ENCODE measurements at places on chromosomes 11 and 22. TPM values are rescaled to one million over a fixed set of nuclear protein-coding genes. Genes with fewer than 3 reads are reported as not detected.

- H3K4me1 ChIP-seq = no peaks in the 10 kb centered on the region
- peaks cover 2% of the 10 kb centered on the region for H3K27me3 ChIP-seq
- no peak for DNase-seq
- no peaks in the 10 kb centered on the region for H3K36me3 ChIP-seq
These were observed 387.7 kb downstream of the TMEM135 start for GRCh38 chr11:87425391-87425790.

The GSTT2B gene
- total RNA-seq = not detected

The DTX4 gene
- 0.14 TPM for total RNA-seq

- peaks cover 68% of the 10 kb centered on the region for H3K4me1 ChIP-seq
- no peaks in the 10 kb centered on the region for H3K27me3 ChIP-seq
- H3K27ac ChIP-seq = peak overlapping the region; percentile 95
- no peak for DNase-seq
- H3K36me3 ChIP-seq = peaks cover 3% of the 10 kb centered on the region
These were observed 5.3 kb upstream of the MALAT1 start for GRCh38 chr11:65493367-65494176.

The ARHGAP20 gene
- total RNA-seq = 0.19 TPM

The GLYAT gene
- not detected for total RNA-seq

- no peaks in the 10 kb centered on the region for H3K27me3 ChIP-seq
- H3K4me1 ChIP-seq = peaks cover 17% of the 10 kb centered on the region
- peak; percentile 74 for DNase-seq
- peak overlapping the region; percentile 52 for H3K4me3 ChIP-seq
- H3K27ac ChIP-seq = no peak overlapping the region
These were observed 21.4 kb downstream of the CHKA start for GRCh38 chr11:68099474-68100405.

- peak; percentile 96 for DNase-seq
- H3K4me3 ChIP-seq = peak within 1 kb of the TSS; percentile 85
- H3K27ac ChIP-seq = peak within 1 kb of the TSS; percentile 16
- H3K4me1 ChIP-seq = peaks cover 40% of the 10 kb centered on the region
- peaks cover 8% of the 10 kb centered on the region for H3K36me3 ChIP-seq
These were observed at the start of gene ACAT1 for GRCh38 chr11:108121274-108122155. ACAT1 (plus strand) TSS chr11:108121567; CDS start chr11:108121607, 40 bp downstream.

The THRSP gene
- not detected for total RNA-seq

DNA sequence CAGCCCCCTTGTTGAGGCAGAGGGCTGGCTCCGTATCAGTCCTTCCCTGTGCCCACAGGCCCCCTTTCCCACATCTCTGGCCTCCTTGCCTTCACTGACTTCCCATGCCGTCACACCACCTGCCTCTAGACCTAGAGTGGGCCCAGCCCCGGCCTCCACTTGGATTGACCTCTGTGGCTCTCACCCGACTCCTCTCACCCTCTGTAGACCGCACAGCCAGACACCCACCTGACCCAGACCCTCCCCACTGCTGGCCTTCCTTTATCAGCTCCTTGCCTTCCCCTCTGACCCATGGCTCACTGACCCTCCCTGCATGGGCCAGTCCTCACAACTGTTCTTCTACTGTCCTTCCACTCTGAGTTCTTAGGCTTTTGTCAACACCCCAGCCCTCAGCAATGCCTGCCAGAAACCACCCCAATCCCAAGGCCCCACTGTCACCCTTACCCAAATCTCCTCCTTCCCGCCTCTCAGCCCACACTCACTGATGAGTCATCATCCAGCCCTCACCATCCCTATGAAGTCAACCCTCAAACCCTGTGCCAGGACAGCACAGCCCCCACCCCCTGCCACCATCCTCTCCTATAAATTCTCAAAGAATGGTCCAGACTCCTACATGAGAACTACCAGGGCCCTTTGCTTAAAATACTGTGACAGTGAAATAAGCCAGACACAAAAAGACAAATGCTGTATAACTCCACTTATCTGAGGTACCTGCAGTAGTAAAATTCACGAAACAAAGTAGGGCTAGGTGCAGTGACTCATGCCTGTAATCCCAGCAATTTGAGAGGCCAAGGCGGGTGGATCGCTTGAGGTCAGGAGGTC, 53.4 kb downstream of the SCGB1A1 start:
- no peak overlapping the region for H3K27ac ChIP-seq
- H3K27me3 ChIP-seq = no peaks in the 10 kb centered on the region
- no peaks in the 10 kb centered on the region for H3K4me1 ChIP-seq
- DNase-seq = no peak
- no peak overlapping the region for H3K4me3 ChIP-seq
- no peaks in the 10 kb centered on the region for H3K36me3 ChIP-seq

- DNase-seq = peak; percentile 57
- H3K4me3 ChIP-seq = peak overlapping the region; percentile 89
- H3K27ac ChIP-seq = peak overlapping the region; percentile 85
- no peaks in the 10 kb centered on the region for H3K27me3 ChIP-seq
- H3K36me3 ChIP-seq = peaks cover 50% of the 10 kb centered on the region
- H3K4me1 ChIP-seq = peaks cover 45% of the 10 kb centered on the region
These were observed 504 bp downstream of the CFL1 start for GRCh38 chr11:65857500-65857852.

The MPZL3 gene
- total RNA-seq = 29.3 TPM

GRCh38 chr22:35808377-35808776, 90.7 kb downstream of the APOL5 start:
- peaks cover 6% of the 10 kb centered on the region for H3K36me3 ChIP-seq
- H3K27ac ChIP-seq = no peak overlapping the region
- H3K4me1 ChIP-seq = no peaks in the 10 kb centered on the region
- H3K27me3 ChIP-seq = no peaks in the 10 kb centered on the region

DNA sequence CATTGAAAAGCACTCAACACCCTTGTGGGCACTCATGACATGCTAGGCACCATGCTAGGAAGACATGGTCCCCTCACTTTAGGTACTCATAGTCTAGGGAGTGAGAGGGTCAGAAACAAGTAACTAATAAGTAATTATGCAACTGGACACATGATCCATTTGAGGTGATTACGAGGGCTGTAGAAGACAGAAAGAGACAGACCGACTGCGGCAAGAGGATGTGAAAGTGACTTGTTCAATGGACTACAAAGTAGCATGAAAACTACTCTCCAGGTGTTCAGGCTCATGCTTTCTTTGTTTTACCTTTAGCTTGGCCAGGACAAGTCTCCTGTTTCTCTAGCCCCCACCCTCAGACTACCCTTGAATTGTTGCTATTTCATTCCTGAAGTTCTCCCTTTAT, 310.8 kb upstream of the SORL1-AS1 start:
- H3K4me1 ChIP-seq = peaks cover 4% of the 10 kb centered on the region
- no peak for DNase-seq
- H3K36me3 ChIP-seq = no peaks in the 10 kb centered on the region
- no peak overlapping the region for H3K4me3 ChIP-seq
- H3K27me3 ChIP-seq = no peaks in the 10 kb centered on the region
- H3K27ac ChIP-seq = no peak overlapping the region

GRCh38 chr22:43901976-43902643, 10.3 kb upstream of the PNPLA5 start:
- H3K27me3 ChIP-seq = peaks cover 4% of the 10 kb centered on the region
- no peaks in the 10 kb centered on the region for H3K36me3 ChIP-seq
- no peak for DNase-seq
- H3K4me3 ChIP-seq = no peak overlapping the region
- H3K27ac ChIP-seq = no peak overlapping the region
- no peaks in the 10 kb centered on the region for H3K4me1 ChIP-seq

DNA sequence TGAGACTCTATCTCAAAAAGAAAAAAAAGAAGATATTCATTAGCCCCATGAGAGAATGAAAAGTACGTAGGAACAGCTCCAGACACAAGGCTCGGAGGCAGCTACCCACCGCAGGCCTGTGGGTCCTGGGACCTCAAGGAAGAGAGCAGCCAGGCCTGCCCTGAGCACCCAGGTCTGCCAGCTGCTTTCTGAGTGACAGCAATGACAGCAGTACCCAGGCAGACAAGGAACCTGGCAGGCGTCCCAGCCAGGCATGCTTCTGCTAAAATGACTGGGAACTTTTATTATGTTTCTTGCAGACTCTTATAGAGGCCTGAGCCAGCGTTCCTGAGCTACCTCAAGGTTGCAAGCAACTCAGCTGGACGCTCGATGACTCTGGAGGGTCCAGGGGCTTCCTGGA, 31.6 kb downstream of the CPT1A start:
- H3K27me3 ChIP-seq = no peaks in the 10 kb centered on the region
- H3K27ac ChIP-seq = no peak overlapping the region
- DNase-seq = no peak
- no peak overlapping the region for H3K4me3 ChIP-seq

- H3K27ac ChIP-seq = no peak overlapping the region
- H3K4me1 ChIP-seq = no peaks in the 10 kb centered on the region
- DNase-seq = no peak
- H3K27me3 ChIP-seq = no peaks in the 10 kb centered on the region
- H3K36me3 ChIP-seq = no peaks in the 10 kb centered on the region
These were observed 693 bp upstream of the LINC01488 start for GRCh38 chr11:69480547-69481392.

- H3K36me3 ChIP-seq = no peaks in the 10 kb centered on the region
- no peaks in the 10 kb centered on the region for H3K4me1 ChIP-seq
- no peak for DNase-seq
- H3K4me3 ChIP-seq = no peak overlapping the region
These were observed 708.9 kb upstream of the CCDC179 start for GRCh38 chr11:23569134-23569533.

GRCh38 chr11:74521666-74522252, 28.2 kb upstream of the LIPT2 start:
- H3K27me3 ChIP-seq = peaks cover 6% of the 10 kb centered on the region
- no peak overlapping the region for H3K27ac ChIP-seq
- no peaks in the 10 kb centered on the region for H3K4me1 ChIP-seq
- no peak for DNase-seq
- H3K4me3 ChIP-seq = no peak overlapping the region

GRCh38 chr11:119153049-119153818, 4.4 kb downstream of the ABCG4 start:
- H3K36me3 ChIP-seq = no peaks in the 10 kb centered on the region
- H3K27me3 ChIP-seq = peaks cover 10% of the 10 kb centered on the region
- no peak overlapping the region for H3K27ac ChIP-seq
- no peak overlapping the region for H3K4me3 ChIP-seq
- no peaks in the 10 kb centered on the region for H3K4me1 ChIP-seq

- peaks cover 67% of the 10 kb centered on the region for H3K4me1 ChIP-seq
- H3K27ac ChIP-seq = no peak overlapping the region
- no peaks in the 10 kb centered on the region for H3K27me3 ChIP-seq
- no peak for DNase-seq
- H3K36me3 ChIP-seq = no peaks in the 10 kb centered on the region
- H3K4me3 ChIP-seq = no peak overlapping the region
These were observed 34.9 kb downstream of the MAPK1 start for GRCh38 chr22:21832291-21833290.

The SLC7A4 gene
- not detected for total RNA-seq

DNA sequence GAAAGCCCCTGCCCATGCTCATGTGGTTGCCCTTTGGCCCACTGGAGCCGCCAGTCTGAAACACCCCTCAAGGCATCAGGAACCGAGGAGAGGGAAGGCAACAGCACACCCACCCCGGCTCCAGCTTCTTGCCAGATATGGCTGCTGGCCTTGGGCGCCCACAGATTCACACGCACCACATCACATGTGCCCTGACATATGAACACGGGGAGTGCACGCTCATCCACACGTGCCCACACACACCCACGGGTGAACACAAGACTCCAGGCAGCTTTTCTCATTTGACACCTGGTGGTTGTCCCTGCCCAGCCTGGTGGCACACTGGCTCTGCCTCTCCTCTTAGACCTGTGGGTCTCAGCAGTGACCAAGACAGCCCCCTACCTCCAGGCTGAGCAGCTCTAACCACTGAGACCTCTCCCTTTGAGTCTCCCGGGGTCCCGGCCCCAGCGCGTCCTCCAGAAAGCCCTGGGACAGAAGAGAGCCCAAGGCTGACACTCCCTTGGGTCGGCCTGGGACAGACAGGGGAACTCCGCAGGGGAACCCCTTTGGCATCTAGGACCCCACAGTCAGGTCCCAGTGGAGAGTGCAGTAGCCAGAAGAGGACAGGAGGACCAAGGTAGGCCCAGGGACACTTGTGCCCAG, 2.7 kb upstream of the MAPK12 start:
- no peak for DNase-seq
- H3K27ac ChIP-seq = no peak overlapping the region
- no peak overlapping the region for H3K4me3 ChIP-seq
- H3K36me3 ChIP-seq = no peaks in the 10 kb centered on the region
- peaks cover 19% of the 10 kb centered on the region for H3K27me3 ChIP-seq
- peaks cover 13% of the 10 kb centered on the region for H3K4me1 ChIP-seq

The ELMOD1 gene
- not detected for total RNA-seq

The ANKK1 gene
- total RNA-seq = 0.07 TPM

DNA sequence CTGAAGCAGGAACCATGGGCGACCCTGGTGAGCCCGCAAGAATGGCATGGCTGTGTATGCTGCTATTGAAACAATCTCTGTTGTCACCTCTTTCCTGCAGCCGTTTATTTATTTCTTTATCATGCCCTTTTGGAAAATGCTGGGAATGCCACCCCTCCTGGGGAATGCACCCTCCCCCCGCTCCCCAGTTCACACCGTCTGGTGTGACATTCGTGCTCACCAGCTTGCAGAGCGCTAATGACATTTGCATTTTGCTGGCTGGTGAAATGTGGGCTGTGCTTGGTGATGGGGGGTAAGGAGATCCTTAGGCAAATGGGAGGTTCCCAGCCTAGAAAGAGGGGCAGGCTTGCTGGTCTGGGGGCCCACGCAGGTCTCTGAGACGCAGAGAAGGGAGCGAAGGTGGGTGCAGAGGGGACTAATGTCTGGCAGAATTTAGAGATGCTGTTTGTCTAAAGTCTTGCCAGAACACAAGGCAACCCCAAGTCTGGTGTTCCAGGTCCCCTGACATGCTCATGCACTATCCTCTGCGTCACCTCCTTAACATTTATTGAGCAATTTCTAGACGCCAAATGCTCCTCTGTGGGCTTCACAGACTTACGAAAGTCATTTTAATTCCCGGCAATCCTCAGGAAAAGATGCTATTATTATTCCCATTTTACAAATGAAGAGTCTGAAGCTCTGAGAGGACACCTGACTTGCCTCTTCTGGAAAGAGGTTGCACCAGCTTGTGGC, 91.7 kb downstream of the TP53I11 start:
- H3K27ac ChIP-seq = no peak overlapping the region
- H3K36me3 ChIP-seq = peaks cover 2% of the 10 kb centered on the region
- no peak overlapping the region for H3K4me3 ChIP-seq
- H3K4me1 ChIP-seq = peaks cover 44% of the 10 kb centered on the region

- no peaks in the 10 kb centered on the region for H3K4me1 ChIP-seq
- DNase-seq = no peak
- no peak overlapping the region for H3K4me3 ChIP-seq
These were observed 15.4 kb upstream of the OR4D5 start for GRCh38 chr11:123924027-123924426.

DNA sequence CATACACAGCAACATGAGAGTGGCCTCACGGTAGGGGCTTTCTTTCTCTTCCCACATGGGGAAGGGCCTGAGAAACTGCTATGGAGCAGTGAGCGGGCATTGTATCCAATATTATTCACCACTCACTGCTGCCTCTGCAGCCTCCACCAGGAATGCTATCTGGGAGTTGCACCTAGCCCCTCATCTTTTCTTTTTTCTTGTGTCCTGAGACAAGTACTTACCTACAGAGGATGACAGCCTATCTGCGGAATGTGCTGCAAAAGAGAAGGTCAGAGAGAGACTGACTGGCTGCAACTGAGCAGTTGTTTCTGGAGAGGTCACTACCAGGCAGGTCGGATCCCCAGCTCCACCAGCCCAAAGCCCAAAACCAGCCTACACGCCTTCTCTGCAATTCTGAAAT, 52.1 kb upstream of the HTATIP2 start:
- H3K4me1 ChIP-seq = no peaks in the 10 kb centered on the region
- no peak overlapping the region for H3K4me3 ChIP-seq
- H3K27ac ChIP-seq = no peak overlapping the region
- peaks cover 2% of the 10 kb centered on the region for H3K27me3 ChIP-seq
